HEK293T (cell line): ENCODE measurements at places on chromosomes 6 and 20.

GRCh38 chr6:150025201-150025917 lies at the start of gene RAET1L:
RAET1L (minus strand) TSS chr6:150025532; CDS start chr6:150025471, 61 bp downstream.
- no peak for DNase-seq

- DNase-seq = no peak
Observed at GRCh38 chr6:38364127-38364526, 275.6 kb downstream of the BTBD9 start.

DNA sequence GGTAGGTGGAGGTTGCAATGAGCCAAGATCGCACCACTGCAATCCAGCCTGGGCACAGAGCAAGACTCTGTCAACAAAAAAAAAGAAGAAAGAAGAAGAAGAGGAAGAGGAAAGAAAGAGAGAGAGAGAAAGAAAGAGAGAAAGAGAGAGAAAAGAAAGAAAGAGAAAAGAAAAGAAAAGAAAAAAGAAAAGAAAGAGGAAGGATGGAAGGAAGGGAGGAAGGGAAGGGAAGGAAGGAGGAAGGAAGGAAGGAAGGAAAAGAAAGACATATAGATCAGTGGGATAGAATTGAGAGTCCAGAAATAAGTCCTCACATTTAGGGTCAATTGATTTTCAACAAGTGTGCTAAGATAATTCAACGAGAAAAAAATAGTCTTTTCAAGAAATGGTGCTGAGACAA lies 34.0 kb upstream of the SH3BGRL2 start:
- no peak for DNase-seq

DNA sequence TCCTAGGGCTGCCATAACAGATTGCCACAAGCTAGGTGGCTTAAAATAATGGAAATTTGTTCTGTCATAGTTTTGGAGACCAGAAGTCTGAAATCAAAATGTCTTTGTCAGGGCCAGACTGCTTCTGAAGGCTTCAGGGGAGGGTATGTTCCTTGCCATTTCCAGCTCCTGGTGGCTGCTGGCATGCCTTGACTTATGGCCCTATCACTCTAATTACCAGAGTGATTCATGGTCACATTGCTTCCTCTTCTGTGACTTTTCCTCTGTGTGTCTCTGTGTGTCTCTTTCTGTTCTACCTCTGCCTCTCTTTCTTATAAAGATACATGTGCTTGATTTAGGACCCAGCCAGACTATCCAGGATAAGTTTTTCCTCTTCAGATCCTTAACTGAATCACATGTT lies 635.2 kb upstream of the IMPG1 start:
- DNase-seq = no peak
